ENCODE measurements at places on chromosomes 3 and 15.

DNA sequence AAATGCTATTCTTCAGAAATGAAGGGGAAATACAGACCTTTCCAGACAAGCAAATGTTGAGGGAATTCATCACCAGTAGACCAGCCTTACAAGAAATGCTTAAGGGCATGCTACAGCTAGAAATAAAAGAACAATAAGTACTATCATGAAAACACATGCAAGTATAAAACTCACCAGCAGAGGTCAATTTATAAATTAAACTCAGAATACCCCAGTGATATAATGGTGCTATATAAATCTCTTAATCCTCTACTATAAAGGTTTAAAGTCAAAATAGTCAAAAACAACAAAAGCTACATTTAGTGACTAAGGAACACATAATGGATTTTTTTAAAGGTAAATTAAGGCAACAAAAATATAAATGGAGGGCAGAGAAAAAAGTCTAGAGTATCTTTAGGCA is 142.5 kb downstream of the CPNE4 start:
- DNase-seq, result no peak

DNA sequence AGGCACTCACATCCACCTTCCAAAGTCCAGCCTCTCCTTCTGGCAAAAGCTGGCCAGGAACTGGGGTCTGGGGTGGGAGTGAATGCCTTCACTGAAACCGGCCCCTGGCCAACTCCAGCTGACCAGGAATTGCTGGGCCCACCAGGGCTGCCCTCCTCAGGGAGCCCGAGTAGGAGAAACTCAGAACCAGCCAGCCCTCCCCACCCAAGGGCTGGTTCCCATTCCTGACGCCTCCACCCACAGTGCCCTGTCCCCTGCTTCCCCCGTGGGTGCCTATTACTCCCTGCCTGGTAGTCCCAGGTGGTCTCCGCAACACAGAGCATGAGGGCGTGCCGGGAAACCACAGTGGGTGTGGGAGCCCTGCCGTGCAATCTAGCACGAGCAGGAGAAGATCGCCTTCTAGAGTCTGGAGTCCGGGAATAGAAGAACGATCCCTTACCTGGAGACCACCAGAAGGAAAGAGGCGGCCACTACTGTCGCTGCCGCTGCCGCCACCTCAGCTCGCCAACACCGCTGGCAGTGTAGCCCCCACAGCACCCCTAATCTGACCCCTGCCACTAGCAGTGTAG is 178.8 kb downstream of the POTEB3 start:
- DNase-seq, result no peak

GRCh38 chr3:113271594-113272384 is 60.4 kb downstream of the BOC start:
- DNase-seq, result no peak

DNA sequence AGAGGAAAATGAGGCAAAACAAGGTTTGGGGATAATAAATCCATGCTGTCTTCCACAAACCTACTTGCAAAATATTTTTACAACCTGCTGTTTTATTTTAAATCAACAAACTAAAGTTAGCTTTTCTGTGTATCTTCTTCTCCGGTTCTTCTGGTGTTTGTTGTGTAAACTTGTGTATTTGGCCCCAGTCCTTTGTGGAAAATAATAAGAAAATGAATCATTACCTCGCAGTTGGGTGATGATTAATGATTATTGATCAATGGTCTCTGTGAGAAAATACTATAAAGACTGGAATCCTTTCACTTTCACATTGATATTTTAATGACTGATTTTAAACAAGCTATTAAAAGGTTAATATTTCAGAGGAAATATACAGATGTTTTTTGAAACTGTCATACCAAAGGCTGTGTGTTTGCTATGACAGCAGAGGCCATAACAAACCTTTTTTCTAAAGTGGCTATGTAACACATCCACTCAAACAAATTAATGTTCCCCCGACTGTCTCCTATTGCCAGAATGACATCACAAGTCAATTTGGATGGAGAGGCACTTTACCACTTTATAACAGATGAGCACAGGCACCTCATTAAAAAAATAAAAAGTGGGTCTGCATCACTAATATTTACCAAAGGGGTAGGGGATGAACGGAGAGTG is 152.5 kb downstream of the MEX3B start:
- DNase-seq, result no peak

DNA sequence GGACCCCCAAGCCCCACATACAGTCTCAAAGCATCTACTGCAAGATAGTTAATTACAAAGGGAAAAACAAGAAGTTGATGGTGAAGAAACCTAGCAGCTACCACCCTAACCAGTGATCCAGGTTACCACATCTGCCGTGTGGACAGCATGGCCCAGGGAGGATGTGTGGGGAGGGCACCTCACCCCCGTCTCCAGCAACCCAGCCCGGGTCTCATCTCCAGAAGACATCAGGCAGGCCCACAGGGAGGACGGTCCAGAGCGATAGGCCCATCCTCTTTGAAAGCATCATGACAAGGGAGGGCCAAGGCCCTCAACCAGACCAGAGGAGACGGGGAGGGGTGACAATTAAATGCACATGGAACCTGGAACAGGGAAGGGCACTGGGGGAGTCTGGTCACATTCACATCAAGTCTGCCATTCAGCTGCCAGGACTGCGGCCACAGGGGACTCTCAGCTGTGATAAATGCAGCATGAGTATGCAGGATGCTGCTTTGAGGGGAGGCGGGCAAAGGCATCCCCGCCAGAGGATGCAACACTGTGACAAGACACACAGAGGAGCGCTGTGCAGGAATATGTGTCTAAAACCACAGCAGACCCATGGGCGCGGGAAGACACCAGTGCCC is 18.8 kb downstream of the ZXDC start:
- no peak for DNase-seq

DNA sequence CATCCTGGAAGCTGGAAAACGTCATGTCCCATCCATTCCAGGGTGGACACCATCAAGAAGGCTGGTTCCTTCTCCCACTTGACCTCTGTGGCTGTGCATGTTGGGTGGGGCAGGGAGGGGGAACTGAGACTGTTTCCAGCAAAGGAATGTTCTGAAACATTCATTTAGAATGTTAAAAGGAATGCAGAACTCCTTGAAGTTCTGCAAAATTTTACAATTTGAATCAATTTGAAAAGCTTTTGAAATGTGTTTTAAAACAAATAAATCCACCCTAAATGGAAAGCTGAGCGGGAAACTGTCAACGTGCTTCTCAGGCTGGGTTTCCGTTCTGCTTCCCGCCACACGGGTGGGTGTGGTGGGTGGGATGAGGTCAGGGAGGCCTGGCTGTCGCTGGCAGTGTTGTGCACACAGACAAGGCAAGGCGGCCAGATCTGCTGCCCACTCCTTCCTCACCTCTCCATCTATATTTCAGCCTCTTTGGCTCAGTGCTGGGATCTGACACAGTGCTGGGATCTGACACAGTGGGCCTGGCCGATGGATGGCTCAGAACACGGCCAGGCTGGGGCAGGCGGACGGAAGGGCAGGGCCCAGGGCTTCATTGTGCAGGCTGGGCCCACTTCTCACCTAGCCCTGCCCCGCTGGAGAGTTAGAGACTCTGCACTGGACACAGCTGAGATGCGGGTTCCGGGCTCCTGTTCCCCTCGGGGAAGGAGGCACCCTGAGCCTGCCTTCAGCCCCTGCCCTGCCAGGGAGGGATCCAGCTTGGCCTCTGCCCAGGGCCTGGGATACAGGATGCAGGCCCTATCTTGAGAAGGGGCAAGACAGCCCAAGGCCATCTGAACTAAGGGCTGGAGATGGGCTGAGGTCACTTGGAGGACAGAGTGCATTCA is 110.4 kb downstream of the TMEM266 start:
- DNase-seq, result no peak

DNA sequence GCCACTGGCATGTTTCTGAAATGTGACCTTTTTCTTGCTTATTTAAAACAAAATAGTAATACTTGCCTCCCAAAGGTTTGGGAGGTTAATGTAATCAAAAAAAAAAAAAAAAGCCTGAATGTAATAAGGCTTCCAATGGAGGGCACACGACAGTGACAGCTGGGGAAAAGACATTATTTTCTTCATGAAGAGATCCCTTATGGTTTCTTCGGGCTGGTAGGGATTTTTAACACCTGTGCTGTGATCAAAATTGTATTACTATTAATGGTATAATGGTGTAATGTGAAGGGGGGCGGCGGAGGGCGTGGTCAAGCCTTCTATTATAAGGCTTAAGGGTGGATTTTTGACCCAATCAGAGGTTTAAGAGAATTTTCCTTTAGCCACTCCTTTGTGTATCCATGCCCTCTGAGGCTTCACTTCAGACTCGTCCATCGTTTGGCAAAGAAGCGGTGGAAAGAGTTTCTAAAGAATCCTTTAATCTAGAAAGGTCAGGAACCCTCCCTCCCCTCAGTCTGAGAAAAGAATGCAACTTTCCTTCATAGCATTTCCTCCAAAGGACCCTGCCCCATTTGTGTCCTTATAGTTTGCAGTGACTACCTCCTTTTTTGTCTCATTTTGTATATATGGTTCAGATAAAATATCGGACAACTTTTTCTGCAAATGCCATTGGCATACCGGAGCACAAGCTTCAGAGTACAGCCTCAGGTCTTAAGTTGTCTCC is 89.5 kb upstream of the CHD2 start:
- DNase-seq, result no peak

DNA sequence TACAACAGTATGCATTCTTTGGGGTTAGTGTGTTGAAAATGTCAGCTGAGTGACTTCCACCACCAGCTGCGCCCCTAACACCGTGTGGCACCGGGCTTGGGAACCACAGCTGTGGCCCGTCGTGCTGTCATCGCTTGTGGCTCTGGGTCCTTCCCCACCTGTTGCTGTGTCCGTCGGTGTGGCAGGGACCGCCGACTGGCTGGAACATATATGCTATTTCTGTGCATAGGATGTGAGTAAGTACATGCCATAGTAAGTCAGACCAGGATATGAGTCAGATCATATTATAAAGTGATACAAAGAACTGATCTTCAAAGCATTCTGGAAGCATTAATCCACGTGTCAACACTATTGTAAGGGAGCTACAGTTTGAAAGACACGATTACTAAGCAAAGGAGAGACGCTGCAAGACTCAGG is 31.9 kb downstream of the EHD4 start:
- DNase-seq, result peak; percentile 86

DNA sequence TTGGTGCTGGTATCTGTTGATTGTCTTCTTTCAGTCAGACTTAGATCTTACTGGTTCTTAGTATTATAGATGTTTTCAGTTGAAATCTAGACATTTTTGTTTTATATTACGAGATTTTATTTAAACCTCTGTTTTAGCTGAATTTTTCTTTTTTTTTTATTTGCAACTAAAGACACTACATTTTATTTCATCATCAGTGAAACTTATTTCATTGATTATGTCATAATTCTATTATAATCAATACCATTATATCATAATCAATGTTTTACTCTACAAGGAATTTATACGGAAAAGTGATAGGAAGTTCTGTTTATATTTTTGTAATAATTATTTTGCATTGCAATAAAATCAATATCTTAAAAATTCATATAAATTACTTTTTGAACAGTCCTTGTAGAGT is 477.4 kb upstream of the MDFIC2 start:
- no peak for DNase-seq

DNA sequence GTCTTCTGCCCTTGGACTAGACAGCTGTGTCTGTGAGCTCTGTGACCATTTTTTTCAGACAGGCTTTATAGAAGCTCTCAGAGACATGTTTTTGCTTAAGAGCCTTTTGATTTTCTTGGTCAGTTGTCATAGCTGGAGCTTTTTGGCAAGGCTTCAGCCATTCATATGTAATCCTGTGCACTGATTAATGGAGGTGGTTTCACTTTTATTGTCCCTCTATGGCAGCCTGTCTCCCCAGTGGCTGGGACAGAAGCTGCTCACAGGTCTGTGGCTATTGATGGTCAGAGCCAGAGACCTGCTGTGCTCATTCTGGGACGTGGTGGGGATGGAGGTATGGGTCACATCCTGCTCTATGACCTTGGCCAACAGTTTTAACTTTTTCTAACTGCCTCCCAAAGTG is 226.6 kb upstream of the LRRFIP2 start:
- no peak for DNase-seq

- DNase-seq, result peak; percentile 16
These were observed 157.3 kb downstream of the ADAMTS9 start for GRCh38 chr3:64530434-64531049.

- no peak for DNase-seq
These were observed 204.2 kb downstream of the PDCD6IP start for GRCh38 chr3:34002569-34003100.

DNA sequence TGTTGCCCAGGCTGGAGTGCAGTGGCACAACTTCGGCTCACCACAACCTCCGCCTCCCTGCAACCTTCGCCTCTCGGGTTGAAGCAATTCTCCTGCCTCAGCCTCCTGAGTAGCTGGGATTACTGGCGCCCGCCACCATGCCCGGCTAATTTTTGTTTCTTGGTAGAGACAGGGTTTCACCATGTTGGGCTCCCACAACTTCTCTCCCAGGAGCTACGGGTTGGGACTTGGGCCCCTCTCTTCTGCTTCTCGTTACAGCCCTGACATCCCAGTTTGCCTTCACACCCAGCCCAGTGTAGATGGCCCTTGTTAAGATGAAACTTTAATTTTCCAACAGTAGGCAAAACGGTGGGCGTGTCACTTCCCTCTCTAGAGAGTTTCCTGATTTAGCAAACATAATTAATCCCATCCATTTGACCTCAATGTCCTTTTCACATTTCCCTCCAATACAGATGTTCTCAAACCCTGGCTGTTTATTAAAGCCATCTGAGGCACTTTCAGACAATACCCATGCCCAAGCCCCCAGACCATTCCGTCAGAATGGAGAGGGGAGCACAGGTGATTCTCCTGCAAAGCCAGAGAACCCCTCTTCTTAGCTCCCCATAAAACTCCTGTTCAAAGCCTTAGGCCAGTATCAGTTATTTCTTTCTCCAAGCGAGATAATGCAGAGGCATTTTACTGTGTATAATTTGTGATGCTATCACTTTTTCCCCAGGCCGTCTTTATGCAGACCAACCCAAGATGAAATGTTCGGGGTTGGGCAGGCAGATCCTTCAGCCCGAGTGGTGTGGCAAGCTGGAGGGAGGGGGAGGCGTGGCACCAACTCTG is 245.7 kb downstream of the XXYLT1 start:
- DNase-seq, result no peak

- DNase-seq, result no peak
These were observed 130.9 kb upstream of the RASGRP1 start for GRCh38 chr15:38695249-38696108.

GRCh38 chr3:128603811-128604775 is 46.5 kb downstream of the RPN1 start:
- DNase-seq, result no peak

GRCh38 chr3:133479895-133480669 is 80.2 kb downstream of the BFSP2 start:
- DNase-seq, result no peak

DNA sequence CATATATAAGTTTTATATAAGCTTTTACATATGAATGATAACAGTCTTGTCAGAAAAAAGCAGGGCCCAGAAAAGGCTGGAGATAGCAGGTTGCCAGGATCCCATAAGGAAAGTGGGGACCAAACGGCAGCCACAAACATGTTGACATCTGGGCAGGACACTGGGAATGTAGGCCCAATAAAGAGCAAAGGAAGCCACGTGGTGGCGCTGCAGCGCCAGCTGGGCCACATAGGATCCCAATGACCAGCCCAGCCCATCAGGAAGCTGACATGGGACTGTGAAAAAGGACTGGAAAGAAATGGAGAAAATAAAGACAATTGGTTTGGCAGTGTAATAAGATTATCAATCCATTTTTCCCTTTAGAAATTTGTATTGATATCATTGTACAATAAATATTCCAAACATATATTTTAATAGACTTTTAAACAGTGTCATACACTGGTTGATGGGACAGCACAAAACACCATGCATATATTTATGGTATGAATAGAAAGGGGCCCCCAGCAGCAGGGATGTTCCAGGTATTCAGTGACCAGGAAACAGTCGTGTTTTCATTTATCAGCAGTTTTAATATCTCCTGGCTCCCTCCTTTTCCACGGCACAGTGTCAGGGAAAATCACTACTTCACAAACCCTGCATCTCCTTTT is 89.0 kb upstream of the STRIT1 start:
- DNase-seq, result peak; percentile 40
